ENCODE measurements at places on chromosomes 4 and X.

DNA sequence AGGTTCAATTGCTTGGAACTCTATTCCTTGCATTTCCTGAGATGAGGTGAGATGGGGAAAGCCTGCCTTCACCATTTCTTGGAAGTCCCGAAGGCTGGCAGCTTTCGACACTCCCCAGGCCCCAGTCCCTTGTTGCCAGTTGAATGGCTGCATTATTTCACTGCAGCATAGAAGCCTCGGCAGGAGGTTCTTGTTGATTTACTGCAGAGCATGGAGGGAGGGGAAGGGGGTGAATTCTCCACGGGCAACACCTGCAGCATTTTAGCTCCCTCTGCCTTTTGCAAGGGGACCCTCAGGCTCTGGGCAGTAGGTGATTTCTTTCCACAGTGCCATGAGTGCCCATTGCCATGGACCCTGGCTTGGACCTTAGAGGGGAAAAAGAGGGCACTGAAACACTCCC is 10.7 kb upstream of the BCLAF3 start:
- DNase-seq: no peak

DNA sequence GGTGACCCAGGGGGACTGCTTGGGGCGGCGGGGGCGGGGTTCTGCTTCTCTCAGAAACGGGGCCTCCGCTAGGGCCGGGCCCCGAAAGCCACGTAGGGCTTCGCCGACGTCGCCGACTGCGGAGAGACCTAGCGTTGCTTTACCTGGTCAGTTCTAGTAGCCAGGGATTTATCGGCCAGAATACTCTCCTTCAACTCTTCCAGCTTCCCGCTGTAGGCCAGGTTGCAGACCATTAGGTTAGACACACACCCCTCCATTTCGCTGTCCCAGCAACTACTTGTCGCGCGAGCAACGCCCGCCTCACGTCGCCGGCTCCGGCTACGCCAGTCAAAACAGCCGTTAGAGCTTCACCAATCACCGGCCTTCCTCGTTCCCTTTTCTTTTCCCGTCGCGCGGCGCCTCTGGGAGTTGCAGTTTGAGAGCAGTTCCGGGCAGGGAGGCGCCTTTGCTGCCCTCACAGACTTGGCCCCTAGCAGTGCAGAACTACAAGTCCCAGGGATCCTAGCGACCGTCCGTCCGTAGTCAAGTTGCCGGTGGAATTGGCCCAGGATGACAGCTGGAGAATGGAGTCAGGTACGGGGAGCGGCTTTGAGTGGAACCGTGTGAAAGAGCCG is at the start of the genes ATG4A and PSMD10:
Gene ATG4A, plus strand, starts transcription at position 515 of the 614 bp plus-strand sequence. Its CDS starts 49 bp downstream, at position 564.
Gene PSMD10, minus strand, starts transcription at position 279 of the 614 bp plus-strand sequence. Its CDS starts 22 bp downstream, at position 257.
- DNase-seq: peak; percentile 54

GRCh38 chr4:30537456-30537855 is 182.7 kb upstream of the PCDH7 start:
- DNase-seq: no peak

DNA sequence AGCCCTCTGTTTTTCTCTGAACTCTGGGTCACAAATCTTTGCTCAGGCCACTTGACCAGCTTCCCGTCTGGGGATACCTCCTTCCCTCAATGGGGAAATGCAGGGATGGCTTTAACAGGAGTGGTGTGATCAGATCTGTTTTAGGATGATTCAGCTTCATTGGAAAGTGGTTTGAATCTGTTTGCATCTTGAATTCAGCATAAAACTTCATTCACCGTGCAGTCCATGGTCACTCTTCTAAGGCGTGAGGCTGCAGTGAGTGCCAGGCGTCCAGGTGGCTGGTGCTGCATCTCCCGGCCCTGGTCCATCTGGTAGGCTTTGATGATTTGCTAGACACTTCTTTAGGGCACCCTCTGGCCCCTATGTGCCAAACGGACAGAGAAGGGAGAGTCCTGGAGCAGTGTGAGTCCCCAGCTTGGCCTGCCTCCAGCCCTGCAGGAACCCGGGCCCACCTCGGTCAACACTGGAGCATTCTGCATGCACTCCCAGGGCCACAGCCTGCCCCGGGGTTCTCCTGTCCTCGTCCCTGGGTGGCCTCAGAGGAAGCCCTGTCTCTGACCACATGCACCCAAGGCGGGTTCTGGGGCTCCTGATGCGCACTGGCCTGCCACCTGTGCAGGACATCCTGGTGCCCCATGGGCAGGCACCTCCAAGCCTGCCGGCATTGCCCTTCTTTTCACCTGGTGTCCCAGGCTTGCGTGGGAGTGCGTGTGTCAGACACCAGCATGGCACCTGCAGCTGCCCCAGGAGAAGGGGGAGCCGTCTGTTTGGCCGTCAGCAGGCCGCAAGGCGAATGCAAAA is 251.5 kb upstream of the PSAPL1 start:
- no peak for DNase-seq

- no peak for DNase-seq
Measured at GRCh38 chr4:186979961-186980745, 256.5 kb upstream of the FAT1 start.

- DNase-seq: no peak
Measured at GRCh38 chr4:41548305-41548880, 10.4 kb downstream of the LIMCH1 start.
